ENCODE measurements at places on chromosomes 5 and 9.

DNA sequence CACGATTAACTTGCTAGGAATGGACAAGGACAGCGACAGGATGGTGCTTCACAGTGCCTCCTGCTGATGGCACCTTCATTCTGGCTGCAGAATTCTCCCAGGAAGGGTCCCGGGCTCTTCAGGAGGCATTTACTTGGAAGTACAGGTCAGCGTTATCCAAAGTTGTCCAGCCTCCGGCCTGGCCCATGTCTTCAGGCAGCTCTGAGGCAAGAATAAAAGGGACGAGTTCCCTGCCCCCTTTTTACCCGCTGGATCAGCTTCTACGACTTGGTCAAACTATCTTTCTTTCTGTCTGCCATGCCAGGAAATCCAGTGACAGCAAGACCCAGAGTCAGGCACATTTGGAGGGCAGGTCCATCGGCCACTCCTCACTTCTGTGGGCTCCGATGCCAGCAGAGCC lies 23.4 kb upstream of the GABBR2 start:
- DNase-seq: no peak

DNA sequence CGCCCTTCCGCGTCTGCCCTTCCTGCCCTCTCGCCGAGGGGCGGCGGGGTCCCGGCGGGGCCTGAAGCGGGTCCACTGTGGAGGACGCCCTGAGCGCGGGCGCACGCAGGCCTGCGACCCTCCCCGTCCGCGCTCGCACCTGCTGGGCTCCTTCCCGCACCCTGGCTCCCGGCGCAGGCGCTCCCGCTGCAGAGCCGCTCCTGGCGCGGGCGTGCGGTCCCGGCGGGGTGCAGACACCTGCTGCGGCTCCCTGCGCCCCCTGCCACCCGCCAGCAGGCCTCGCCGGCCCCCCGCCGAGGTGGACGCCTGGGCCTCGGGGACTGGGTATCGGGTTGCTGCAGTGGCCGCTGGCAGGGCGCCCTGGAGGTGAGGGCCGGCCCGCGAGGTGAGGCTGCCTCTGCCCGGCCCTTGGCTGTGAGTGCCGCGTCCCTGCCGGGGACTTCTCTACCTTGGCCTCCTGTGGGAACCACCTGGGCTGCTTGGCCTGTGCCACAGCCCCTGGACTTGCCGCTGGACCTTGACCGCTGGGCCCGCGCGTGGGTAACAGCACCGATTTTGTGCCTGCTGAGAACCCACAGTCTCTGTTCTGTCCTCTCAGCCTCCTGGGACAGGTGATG lies 627 bp downstream of the ARRDC1 start:
- no peak for DNase-seq

DNA sequence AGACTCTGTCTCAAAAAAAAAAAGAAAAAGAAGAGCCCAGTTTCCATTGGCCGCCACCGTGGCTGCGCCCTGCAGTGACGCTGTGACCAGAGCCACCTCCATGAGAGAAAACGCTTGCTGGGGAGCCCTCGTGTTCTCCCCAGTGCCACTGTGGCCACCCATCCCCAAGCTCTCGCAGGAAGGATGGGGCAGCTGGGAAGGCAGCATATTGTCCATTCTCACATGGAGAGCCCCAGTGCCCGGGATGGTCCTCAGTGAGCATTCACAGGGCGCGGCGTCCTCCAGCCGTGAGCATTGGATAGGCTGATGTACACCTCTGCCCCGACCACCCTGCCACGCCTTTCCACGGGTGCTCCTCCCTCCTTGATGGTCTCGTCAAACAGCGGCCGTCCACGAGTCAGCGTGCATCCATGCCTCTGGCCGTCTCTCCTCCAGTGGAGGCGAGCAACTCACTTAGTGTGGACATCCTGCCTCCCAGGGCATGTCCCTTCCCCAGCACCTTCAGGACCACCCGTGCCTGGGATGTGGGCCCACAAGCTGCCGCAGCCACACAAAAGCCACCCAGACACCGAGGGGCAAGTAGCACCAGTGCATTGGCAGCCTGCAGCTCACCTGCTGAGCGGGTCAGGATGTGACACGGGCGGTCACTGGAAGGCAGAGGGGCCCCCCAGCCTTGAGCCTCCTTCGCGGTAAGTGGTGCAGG lies 23.4 kb upstream of the SLC6A19 start:
- no peak for DNase-seq

DNA sequence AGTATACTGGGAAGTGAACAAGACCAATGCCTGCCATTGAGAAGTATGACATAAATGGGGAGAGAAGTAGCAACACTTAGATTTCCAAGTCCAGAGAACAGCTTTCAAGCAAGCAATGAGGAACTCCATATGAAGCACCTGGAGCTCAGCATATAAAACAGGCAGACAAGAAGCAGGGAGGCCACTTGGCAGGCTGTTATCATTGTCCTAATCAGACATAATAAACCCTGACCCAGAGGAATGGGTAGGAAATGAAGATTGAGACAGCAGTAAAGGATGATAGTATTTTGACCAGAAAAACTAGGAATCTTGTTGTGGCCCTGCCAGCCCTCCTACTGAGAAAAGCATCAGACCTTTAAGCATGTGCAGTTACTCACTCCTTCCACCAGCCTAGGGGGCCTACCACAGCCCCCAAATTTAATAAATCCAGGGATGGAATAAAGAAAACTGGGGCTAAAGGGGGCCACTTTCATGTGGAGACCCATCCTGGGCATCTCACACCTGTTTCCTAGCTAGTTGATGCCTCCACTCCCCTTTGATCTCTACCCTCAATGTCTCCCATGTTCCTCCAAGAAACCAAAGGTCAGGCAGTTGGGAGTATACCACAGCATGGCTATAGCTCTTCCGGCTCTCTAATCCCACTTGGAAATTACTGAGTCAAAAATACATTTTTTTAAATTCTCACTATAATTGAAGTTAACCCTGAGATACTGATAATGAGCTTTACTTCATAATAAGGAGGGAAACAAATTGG lies 135.1 kb downstream of the SIL1 start:
- DNase-seq: no peak

DNA sequence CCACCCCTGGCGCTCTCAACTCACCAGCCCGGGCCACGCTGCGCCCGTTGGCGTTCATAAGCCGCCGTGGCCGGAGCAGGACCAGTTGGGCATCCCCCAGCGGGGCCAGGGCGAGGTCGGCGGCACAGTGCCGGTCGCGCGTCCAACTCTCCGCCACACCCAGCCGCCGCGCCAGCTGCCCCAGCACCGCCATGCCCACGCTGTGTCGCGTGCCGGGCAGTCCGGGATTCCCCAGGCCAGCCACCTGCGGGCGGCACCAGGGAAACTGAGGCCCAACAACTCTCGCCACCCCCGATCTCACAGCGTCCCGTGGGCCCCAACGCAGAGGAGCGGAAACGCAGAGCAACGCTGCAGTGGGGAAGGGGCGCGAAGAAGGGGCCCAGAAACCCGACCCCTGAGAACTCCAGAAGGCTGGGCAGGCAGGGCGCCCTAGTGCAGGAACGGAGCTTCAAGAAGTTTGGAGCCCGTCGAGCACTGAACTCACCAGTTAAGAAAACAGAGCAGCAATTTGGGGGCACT lies 453 bp downstream of the PTRH1 start:
- no peak for DNase-seq

DNA sequence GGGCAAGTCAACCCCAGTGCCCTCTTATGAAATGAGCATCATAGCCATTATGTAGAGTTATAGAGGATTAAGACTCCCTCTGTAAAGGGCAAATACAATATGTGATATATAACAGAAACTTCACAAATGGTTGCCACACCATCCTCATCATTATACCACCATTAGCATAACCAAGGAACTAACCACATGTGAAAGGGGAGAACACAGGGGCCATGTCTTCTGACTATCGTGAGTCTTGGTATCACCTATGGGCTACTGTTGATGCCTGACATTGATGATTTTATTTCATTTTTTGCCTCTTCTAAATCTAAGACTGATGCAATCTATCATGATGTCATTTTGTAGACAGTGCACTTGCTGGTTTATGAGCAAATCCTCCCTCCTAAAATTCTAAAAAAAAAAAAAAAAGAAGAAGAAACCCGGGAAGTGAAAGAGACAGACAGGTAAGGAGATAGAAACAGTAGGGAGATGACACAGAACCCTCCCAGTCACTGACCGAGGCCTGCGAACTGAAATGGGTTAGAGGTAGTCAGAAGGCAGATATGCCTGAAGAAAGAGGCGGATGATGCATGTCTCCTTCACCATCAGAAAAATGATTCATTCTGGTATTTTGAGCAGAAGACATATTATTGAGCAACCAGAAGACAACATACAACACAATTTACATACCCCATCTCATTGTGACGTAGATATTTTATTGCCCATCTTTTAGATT lies 266.0 kb downstream of the DMAC1 start:
- DNase-seq: no peak

DNA sequence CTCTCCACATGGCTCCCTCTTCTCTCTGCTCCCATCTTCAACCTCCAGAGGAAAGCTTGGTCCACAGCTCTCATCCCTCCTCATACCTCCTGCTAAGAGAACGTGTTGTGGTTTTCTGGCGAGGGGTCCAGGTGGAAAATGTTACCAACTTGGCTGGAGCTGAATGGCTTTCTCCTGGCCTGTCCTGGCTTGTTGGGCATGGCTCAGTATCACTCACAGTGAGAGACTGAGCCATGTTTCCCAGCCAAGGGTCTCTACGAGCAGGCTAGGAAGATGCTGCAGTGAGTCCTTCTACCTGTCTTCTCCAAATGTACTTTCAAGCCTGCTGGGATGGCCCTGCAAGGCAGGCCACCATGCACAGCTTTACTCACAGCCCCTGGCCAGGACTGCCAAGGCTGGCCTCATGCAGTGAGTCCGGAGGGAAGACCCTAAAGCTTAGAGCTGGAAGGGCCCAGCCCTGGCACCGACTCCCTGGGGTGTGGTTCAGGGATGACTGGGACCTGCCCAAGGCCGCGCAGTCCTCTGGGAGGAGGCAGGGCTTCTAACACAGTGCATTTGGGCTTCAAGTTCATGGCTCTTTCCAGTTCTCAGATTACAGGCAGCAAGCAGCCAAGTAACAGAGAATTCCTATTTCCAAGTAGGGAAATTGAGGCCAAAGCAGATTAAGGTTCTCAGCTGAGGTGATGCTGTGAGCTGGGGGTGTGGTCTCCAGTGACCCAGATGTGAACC lies 59.5 kb downstream of the COL27A1 start:
- no peak for DNase-seq

DNA sequence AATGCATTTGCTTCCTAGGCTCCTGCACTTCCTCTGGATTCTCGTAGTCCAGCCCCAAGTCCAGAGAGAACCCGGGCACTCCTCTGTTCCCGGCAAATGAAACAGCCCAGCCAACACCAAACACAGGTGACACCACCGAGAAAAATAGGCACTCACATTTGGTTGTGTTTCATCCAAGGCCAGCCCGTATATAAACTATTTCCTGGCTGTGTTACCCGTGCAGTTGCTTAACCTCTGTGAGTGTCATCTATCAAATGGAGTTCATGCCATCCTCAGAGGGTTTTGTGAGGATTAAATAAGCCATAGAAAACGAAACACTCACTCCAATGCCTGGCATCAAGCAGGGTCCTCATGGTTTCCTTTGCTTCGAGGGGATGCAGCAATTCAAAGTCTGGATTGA lies 115.2 kb downstream of the BOD1 start:
- no peak for DNase-seq

GRCh38 chr9:137158625-137159024 lies 11.2 kb downstream of the LRRC26 start:
- DNase-seq: no peak

- no peak for DNase-seq
These were observed 117.0 kb downstream of the PIK3R1 start for GRCh38 chr5:68332556-68332955.

DNA sequence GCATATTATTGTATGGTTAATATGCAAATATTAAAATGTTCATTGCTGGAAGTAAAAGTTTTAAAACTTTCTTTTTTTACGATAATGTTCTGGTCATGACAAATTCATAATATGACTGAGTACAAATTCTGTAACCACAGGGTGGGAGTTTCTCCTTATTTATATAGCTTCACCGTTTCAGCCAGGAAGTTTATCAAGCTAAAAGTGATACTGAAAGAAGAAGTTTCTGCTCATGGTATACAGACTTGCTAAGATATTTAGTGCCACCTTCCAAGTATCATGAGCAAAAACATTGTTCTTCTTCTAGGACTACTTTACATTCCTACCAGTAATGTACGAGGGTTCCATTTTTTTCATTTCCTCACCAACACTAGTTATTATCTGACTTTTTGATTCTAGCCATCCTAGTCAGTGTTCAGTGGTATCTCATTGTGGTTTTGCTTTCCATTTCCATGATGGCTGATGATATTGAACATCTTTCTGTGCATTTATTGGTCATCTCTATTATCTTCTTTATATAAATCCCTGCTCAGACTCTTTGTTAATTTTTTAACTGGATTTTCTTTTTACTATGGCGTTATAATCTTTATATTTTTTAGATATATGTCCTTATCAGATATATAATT lies 94.2 kb upstream of the PRRC1 start:
- DNase-seq: no peak

DNA sequence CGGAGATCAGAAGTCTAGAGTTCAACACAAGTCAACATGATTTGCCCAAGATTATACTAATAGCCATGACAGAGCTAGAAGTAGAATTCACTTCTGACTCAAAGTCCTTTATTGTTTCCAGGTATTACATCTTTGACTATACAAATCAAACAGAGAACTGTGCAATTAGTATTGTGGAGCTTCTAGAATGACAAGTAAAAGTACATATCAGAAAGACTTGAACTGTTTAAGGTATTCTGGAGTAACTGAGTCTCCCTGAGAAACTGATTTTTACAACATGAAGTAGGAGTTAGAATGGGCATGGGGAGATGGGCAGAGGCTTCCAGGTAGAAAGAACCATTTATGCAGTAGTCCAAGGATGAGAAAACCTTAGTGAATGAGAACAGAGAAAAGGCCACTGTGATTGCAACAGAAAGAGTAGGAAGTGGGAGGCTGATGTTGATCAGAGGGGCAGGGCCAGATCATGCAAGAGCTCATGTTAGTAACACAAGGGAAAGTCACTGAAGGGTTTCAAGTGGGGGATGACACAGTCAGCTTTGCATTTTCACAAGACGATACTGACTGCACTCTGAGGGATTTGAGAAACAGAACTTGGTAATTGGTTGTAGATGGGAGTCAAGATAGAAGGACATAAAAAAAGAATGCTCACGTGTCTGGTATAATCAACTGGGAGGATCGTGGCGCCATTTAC lies 280.7 kb downstream of the RFX3 start:
- DNase-seq: no peak

GRCh38 chr5:22757776-22758175 lies 95.4 kb downstream of the CDH12 start:
- no peak for DNase-seq

GRCh38 chr5:32225445-32225844 lies 51.3 kb upstream of the GOLPH3 start:
- DNase-seq: no peak

DNA sequence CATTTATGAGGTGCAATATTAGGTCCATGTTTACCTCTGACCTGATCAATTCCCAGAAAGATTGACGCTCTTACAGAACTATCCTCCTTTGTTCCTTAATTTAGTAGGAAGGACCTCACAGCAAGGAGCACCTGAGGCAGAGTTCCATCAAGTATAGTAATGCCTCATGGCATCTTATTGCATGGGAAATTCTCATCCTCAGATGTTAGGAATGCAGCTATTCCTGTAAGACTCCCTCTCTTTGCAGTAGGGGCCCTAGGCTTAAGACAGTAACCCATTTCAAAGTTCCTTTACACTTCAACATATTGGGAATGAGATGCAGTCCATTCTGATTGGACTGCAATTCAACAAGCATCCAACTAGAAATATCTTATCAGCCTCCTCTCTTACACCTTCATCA lies 69.8 kb downstream of the SLCO4C1 start:
- no peak for DNase-seq
